ENCODE measurements at places on chromosomes 12 and 14.

DNA sequence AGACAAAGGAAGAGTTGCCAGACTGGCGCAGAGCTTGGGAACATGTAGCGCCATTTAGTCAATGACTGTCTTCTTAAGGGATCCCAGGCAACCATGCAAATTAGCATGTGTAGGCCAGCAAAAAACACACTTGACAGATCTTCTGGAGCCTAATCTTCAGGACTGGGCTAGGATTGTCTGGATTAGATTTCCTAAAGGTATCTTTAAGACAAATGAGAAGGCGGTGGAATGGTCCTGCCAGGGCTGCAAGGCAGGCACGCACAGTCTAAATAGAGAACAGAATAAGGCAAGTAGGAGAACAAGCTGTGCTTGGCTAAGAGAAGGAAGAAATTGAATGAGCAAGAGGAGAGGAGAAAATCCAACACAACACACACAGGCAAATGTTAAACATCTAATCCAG, 80.0 kb downstream of the CIT start:
- no peak for DNase-seq

- DNase-seq: no peak
These were observed 254.4 kb upstream of the BTG1 start for GRCh38 chr12:92400006-92400405.

DNA sequence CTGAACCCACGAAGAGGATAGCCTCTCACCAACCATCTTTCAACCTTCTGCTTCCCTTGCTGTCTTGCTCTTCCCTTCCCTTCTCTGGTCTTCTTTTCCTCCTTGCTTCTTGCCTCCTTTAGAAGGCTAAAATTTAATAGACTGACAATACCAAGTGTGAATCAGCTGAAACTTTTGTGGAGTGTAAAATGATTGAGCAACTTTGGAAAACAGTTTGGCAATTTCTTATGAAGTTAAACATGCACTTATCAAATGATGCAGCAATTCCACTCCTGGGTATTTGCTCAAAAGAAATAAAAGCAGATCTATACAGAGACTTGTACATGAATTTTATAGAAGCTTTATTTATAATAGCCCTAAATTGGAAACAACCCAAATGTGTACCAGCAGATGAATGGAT, 3.3 kb upstream of the KRT86 start:
- no peak for DNase-seq

DNA sequence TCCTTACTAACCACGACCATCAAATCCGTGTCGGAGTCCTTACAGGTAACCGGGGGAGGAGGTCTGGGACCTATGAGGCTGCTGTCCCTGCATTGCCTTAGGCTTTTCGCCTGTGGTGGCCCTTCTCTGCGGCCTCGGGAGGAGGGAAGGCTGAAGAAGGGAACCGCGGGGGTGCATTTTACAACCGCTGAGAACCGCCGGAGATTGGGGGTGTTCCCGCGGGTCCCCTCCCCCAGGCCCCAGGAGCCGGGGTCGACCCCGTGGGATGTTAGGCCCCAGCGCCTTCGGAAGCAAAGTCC, 549 bp downstream of the GPHN start:
- no peak for DNase-seq

- DNase-seq: no peak
These were observed 52.2 kb downstream of the GOLGA5 start for GRCh38 chr14:92846162-92846897.

- no peak for DNase-seq
These were observed 62.3 kb downstream of the SINHCAF start for GRCh38 chr12:31263661-31264060.

GRCh38 chr12:117570608-117571007, 209.2 kb upstream of the NOS1 start:
- no peak for DNase-seq

DNA sequence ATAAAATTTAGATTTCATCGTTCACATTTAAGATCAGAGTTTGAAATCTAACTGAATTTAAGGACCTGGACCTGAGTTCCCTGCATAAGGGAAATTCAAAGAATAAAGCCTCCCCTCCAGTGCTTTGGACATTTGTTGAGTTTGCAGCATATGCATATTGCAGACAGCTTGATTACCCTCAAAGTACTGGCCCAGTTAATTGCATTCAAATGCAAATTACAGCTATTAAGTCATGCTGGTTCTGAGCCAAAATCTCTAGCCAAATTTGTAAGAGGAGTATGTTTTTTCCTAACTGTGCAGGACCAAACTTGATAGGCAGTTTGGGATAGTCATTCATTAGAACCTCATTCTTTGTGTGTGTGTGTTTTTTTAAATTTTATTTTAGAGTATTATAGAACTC, 9.1 kb upstream of the KIF21A start:
- no peak for DNase-seq

DNA sequence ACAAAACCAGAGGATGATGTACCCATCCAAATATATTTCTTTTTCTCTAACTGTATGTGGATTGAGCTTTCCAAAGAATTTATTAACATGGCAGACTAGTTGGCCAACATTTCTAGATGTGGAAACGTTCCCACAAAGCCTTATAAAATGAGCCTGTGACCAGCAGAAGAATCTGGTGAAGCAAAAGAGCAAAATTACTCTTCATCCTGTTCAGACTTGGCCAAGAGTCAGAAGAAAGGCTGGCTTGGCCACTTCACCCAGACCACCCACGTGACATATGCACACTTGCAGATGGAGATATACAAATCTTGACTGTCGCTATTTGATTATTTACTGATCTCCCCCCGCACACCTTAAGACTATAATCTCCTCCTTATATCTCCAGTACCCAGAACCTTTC, 96.7 kb downstream of the NUAK1 start:
- no peak for DNase-seq

GRCh38 chr14:104253223-104253822, 114.9 kb downstream of the KIF26A start:
- DNase-seq: no peak

DNA sequence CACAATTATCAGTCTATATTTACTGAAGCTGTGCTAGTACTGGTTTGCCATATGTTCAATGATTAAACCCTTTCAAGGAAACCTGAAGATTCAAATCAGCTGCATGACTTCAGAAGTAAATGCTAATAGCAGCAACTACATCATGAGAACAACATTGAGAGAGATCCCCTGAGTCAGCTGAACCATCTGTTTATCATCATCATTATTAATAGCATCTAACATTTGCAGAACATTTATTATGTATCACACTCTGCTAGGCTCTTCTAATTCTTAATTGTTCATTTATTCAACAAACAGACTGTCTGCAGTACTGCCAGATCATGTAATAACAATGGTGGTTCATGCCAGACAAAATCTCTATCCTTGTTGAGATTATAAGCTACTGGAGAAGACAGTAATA, 157.4 kb downstream of the KLHL28 start:
- no peak for DNase-seq

GRCh38 chr12:93786656-93787397, 109.7 kb downstream of the CRADD start:
- DNase-seq: no peak

DNA sequence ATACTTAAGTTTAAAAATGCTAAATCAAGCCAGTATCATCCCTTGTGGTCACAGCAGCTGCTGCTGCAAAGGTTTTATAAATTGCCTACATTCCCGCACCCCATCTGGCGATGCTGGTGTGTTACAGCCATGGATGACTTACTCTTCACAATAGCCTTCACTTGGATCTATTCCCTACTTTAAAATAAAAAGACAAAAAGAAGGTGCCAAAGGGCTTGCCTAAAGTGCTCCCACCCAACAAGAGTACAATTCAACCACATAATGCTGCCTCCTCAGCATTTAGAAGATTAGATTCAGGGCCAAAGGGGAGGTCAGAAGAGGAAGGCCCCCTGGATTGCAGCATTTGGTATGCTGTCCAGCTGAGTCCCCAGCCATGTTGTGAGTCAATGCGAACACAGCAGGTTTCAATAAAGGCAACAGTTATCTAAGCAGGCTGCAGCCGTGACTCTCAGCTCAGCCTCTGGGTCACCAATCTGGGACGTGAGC, 176.1 kb downstream of the DAD1 start:
- DNase-seq: no peak

GRCh38 chr12:100566887-100567637, 6.4 kb upstream of the GAS2L3 start:
- DNase-seq: no peak
